Activated naive CD8-positive, alpha-beta T cell treated with anti-CD3 and anti-CD28 coated beads, Interleukin-2, amount 10 ng/mL, durations not matched to agents 7 days and 5 days (primary cell): ENCODE measurements at places on chromosomes 16 and 17. TPM values are rescaled to one million over a fixed set of nuclear protein-coding genes. Genes with fewer than 3 reads are reported as not detected.

DUXB gene
- total RNA-seq = not detected

HP gene
- not detected for total RNA-seq

MYO1C gene
- 28.6 TPM for total RNA-seq

DNA sequence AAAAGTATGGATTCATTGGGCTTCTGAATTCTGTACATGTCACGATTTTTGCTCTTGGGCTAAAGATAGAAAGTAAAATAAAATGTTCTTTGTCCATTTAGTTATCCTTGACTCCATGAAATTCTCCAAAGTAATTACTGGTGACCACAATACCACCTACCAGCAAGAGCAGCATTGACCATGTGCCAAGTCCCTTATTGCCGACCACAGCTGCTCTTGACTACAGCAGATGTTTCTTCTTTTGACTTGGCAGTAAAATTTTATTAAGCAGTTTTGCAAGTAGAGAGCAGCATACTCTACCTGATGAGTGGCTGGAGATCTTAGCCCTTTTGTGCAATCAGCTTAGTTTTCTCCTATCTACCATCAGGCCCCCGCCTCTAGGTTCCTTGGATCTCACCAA lies 152.2 kb upstream of the TBX2 start:
- no peaks in the 10 kb centered on the region for H3K27me3 ChIP-seq
- DNase-seq = no peak
- no peak overlapping the region for H3K27ac ChIP-seq

- no peaks in the 10 kb centered on the region for H3K36me3 ChIP-seq
- no peak overlapping the region for H3K27ac ChIP-seq
- H3K4me1 ChIP-seq = no peaks in the 10 kb centered on the region
- H3K27me3 ChIP-seq = peaks cover 13% of the 10 kb centered on the region
- DNase-seq = no peak
Measured at GRCh38 chr17:15157051-15157450, 108.1 kb downstream of the PMP22 start.
